ENCODE measurements at places on chromosomes 11 and 22.

DNA sequence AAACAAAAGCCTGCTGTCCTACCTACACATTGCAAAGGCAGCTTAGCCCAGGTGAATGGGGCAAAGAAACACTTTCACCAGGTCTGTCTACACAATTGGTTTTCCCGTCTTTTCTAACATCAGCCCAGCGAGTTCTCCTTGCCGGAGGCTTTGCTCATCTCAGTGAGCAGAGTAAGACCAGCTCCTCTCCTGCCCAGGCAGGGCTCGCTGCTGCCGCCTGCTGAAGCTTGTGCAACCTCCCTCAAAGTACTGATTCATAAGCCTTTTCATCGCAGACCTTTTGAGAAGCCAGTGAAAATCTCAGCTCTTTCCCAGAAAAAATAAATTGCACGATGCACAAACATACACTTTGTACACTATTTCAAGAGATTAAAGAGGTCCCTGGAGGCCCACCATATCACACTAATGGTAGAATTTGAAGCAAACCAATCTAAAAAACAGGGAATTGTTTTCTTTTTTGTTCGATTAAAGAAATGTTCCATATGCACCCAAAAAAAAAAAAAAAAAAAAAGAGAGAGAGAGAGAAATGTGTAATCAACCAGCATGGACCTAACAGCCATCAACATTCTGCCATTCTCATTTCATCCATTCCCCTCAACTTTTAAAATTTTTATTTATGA lies 328.1 kb upstream of the MPPED2 start:
- peak; percentile 37 for DNase-seq

DNA sequence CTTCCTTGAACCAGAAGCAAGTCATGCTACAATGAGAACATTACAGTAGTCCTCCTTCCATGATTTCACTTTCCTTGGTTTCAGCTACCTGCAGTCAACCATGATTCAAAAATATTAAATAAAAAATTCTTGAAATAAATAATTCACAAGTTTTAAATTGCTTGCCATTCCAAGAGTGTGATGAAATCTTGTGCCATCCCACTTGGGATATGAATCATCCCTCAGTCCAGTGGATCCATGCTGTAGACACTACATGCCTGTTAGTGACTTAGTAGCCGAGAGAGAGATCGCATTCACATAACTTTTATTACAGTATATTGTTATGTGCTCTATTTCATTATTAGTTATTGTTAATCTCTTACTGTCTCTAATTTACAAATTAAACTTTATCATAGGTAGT lies 6.0 kb downstream of the HOATZ start:
- no peak for DNase-seq

GRCh38 chr11:17185938-17186337 lies 21.8 kb downstream of the PIK3C2A start:
- DNase-seq: no peak

- no peak for DNase-seq
These were observed 33.5 kb upstream of the GAL start for GRCh38 chr11:68650801-68651200.

DNA sequence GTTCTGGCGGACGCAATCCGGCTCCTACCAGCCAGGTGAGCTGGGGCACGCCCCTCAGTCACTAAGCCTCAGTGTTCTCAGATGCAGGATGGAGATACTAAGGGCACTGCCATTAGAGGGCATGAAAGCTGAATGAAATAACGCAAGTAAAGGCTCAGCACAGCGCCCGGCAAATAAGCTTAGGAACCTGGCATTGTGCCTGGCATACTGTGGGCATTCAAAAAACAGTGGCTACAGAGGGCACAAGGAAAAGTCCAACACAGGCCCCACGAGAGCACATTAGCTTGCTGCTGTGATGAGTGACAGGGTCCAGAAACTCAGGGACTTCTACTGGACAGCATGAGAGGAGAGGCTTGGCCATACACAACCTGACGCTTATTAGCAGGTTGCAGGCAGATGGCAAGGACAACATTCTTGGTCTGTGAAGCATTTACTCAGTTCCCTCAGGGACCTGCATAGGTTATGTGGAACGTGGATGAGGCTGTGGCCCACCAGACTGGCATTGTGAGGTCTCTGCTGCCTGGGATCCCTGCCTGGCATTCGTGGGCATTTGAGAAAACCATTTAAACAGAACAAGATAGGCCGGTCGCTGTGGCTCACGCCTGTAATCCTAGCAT lies 12.2 kb downstream of the TXN2 start:
- no peak for DNase-seq

All from NCI-H2081 treated with DMSO at 0.1 percent for 48 hours (cell line).